Myocyte (in vitro differentiated cells): ENCODE measurements at places on chromosomes 3 and 15. TPM values are rescaled to one million over a fixed set of nuclear protein-coding genes. Genes with fewer than 3 reads are reported as not detected.

OR5K2 gene
- total RNA-seq: not detected in 2 replicates

DNA sequence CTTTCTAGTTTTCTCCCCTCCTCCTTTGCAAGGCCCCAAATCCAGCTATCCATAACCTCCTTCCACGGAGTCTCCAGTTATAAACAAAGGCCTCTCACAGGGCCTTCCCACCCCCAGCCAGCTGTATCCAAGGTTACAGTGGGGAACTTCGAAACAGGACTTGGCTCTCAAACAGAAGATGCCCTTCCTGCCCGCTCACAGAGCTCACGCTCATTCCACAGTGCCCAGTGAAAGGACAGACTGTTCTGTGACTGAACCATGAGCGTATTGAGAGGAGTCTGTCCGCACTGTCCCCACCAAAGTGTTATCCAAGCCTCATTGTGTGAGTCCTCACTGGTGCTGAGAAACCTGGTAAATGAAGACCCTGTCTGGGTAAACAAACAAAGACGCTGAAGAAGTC lies 35.4 kb downstream of the ARHGAP31 start:
- DNase-seq: no peak

- DNase-seq: no peak
Measured at GRCh38 chr15:100194996-100195395, 146.8 kb downstream of the ADAMTS17 start.

SCAPER gene
- 16.4 and 22.0 TPM in 2 replicates for total RNA-seq

GRCh38 chr3:14631687-14632441 lies 19.7 kb upstream of the CCDC174 start:
- no peak for DNase-seq

PLCH1 gene
- 0.16 and 0.62 TPM in 2 replicates for total RNA-seq

IGSF11 gene
- total RNA-seq: 0.10 and 0.27 TPM in 2 replicates

GRCh38 chr15:48366584-48367312 lies 35.5 kb downstream of the DUT start:
- no peak for DNase-seq

DNA sequence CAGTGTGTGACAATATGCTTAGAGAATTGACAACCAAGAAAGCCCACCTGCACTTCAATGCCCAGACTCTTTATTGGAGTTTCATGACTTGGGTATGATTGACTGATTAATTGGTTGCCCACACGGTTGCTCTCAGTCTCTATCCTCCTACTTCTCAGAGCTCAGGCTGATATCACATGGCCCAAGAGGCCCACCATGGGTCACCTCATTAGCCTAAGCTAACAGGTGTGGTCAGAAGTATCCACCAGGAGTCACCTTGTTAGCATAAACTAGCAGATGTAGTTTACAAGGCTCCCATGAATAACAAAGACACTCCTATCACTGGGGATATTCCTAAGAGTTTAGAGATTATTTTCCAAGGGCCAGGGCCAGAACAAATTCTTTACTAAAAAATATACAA lies 120.2 kb upstream of the MBNL1 start:
- DNase-seq: no peak

GAP43 gene
- 0.16 TPM in 2 replicates for total RNA-seq

- DNase-seq: peak; percentile 71
Measured at GRCh38 chr3:87120881-87121280, 106.2 kb upstream of the CHMP2B start.

LRTM1 gene
- total RNA-seq: 0.16 and 0.42 TPM in 2 replicates
